ENCODE measurements at places on chromosomes 6 and 20.

GRCh38 chr20:34713194-34713943, 9.2 kb downstream of the TP53INP2 start:
- DNase-seq: peak; percentile 94

GRCh38 chr20:57788936-57789613, 79.3 kb upstream of the PMEPA1 start:
- no peak for DNase-seq

DNA sequence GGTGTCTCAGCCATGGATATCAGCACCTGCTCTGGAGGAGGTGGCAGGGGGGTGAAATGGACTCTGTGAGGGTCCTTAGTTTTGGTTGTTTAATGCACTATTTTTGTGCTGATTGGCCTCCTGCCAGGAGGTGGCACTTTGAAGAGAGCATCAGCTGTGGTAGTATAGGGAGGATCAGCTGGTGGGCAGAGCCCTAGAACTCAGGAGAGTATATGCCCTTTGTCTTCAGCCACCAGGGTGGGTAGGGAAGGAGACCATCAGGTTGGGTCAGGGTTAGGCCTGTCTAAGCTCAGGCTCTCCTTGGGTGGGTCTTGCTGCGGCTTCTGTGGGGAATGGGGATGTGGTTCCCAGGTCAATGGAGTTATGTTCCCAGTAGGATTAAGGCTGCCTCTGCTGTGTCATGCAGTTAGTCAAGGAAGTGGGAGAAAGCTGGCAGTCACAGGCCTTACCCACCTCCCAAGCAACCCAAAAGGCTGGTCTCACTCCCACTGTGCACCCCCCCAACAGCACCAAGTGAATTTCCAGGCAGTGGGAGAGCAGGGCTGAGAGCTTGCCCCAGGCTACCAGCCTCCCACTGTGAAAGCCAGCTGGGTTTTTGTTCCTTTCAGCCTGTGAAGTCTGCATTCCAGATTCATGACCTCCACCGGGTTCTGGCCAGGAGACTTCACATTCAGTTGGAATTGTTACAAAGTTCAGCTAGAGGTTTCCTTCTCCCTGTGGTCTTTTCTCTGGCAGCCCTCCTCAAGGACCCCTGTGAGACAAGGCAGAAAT, 5.7 kb upstream of the OSTM1 start:
- no peak for DNase-seq

GRCh38 chr20:50957276-50957675, 1.1 kb downstream of the DPM1 start:
- no peak for DNase-seq

DNA sequence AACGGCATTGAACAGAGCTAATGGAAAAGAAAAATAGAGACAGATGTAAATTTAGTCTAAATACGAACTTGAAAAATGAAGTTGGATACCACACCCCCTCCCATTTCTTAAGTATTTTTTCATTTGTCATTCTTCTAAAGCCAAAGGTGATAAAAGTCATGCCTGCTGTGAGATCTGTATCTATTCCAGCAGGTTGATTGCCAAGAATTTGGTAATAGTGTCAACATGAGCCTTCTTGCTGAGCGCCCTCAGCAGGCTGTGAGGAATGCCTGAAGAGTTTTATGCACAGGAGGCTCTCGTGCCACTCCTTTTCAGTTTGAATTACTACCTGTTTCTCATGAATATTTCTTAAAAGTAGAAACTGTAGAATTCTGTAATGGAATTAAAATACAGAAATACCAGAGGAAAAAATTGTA, 165.4 kb downstream of the QKI start:
- DNase-seq: no peak

- DNase-seq: peak; percentile 33
These were observed 804 bp downstream of the ELOVL5 start for GRCh38 chr6:53347921-53348370.

DNA sequence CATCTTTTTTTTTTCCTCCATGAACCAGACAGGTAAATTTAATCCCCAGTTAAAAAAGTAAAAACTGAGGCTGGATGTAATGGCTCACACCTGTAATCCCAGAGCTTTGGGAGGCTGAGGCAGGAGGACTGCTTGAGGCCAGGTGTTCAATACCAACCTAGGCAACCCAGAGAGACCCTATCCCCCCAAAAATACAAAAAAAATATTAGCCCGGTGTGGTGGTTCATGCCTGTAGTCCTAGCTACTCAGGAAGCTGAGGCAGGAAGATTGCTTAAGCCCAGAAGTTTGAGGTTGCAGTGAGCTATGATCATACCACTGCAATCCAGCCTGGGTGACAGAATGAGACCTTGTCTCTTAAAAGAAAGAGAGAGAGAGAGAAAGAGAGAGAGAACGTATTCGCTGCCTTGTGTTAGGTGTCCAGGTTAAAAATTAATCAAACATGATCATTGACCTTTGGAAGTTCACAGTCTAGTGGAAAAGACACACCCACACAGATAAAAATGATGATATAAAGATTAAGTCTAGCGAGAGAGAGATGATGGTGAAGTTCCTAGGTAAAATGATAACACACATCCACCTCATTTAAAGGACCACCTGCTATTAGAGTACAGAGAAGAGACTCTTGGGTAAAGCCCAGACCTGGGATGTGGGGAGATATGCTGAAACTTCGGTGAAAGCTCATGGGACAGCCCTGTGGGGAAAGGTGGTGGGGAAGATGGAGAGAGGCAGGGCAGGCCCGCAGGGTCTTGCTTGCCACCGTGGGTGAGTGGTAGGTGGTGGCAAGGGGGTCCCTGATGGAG, 4.8 kb upstream of the NHSL1 start:
- no peak for DNase-seq

GRCh38 chr20:37431786-37432185, 85.8 kb downstream of the SRC start:
- no peak for DNase-seq

- DNase-seq: no peak
These were observed 33.4 kb upstream of the EYA4 start for GRCh38 chr6:133207754-133208153.

GRCh38 chr6:108622641-108623298, 62.1 kb downstream of the FOXO3 start:
- DNase-seq: peak; percentile 77

- DNase-seq: no peak
These were observed 280.9 kb downstream of the CDH26 start for GRCh38 chr20:60238992-60239660.
